ENCODE measurements at places on chromosomes 2 and 18. TPM values are rescaled to one million over a fixed set of nuclear protein-coding genes. Genes with fewer than 3 reads are reported as not detected.

GRCh38 chr2:1990724-1991123, 246.4 kb upstream of the PXDN start:
- no peak overlapping the region for H3K4me3 ChIP-seq
- DNase-seq, result no peak
- no peaks in the 10 kb centered on the region for H3K4me1 ChIP-seq
- H3K27me3 ChIP-seq, result peaks cover 7% of the 10 kb centered on the region
- no peaks in the 10 kb centered on the region for H3K36me3 ChIP-seq
- no peak overlapping the region for H3K27ac ChIP-seq

DNA sequence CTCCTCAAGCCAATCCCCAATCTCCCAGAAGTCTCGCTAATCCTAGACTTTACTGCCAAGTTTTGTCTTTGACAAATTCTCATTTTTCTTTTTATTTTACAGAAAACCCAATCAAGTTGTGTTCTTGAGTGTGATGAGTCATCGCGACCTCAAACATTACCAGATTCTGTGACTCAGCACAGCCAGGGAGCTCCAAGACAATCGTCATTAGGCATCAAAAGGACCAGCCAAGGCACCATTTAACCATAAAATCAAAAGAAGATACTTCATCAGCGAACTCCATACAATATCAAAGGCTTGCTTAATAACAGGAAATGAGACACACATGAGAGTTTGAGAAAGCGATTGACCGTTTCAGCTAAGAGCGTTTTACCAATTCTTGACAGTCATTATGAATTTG, 146.2 kb upstream of the AGAP1 start:
- peak overlapping the region; percentile 31 for H3K27ac ChIP-seq
- no peaks in the 10 kb centered on the region for H3K36me3 ChIP-seq
- H3K27me3 ChIP-seq, result peaks cover 4% of the 10 kb centered on the region
- H3K4me3 ChIP-seq, result no peak overlapping the region

DNA sequence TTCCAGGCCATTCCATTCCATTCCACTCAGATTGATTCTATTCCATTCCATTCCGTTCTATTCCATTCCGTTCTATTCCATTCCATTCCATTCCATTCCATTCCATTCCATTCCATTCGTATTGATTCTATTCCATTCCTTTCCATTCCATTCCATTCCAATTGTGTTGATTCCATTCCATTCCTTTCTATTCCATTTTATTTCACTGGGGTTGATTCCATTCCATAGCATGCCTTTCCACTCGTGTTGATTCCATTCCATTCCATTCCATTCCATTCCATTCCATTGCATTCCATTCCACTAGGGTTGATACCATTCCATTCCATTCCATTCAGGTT, 1142.3 kb downstream of the RPIA start:
- H3K4me3 ChIP-seq, result no peak overlapping the region
- no peaks in the 10 kb centered on the region for H3K4me1 ChIP-seq
- H3K27ac ChIP-seq, result no peak overlapping the region
- no peaks in the 10 kb centered on the region for H3K27me3 ChIP-seq
- DNase-seq, result no peak

- DNase-seq, result no peak
- no peak overlapping the region for H3K27ac ChIP-seq
- H3K4me3 ChIP-seq, result no peak overlapping the region
- H3K4me1 ChIP-seq, result no peaks in the 10 kb centered on the region
These were observed 118.4 kb upstream of the PXDN start for GRCh38 chr2:1862608-1863280.

The CIAO1 gene
- total RNA-seq, result 76.8 TPM

GRCh38 chr18:26804519-26804918, 61.0 kb downstream of the AQP4 start:
- DNase-seq, result no peak
- no peak overlapping the region for H3K27ac ChIP-seq
- no peaks in the 10 kb centered on the region for H3K27me3 ChIP-seq
- H3K4me1 ChIP-seq, result no peaks in the 10 kb centered on the region
- no peak overlapping the region for H3K4me3 ChIP-seq

DNA sequence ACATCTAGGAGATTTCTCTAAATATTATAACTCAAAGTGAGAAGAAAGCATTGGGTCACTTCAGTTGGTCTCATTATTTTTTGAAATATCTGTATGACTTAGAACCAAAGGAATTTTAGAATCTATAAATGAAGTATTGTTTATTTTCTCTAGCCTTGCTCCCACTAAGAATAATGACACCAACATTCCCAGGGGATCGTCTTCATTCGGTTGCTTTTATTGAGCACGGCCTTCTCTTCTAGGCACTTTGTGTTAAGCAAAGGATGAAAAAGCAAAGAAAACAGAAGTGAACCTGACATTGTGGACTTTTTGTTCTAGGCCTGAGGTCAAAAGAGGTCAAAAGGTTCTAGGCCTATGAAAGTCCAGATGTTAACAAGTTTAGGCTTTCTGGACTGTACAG, 231.9 kb downstream of the GALR1 start:
- no peak overlapping the region for H3K4me3 ChIP-seq
- no peaks in the 10 kb centered on the region for H3K27me3 ChIP-seq

Data from HCT116 (cell line).